ENCODE measurements at places on chromosomes 7 and 10.

DNA sequence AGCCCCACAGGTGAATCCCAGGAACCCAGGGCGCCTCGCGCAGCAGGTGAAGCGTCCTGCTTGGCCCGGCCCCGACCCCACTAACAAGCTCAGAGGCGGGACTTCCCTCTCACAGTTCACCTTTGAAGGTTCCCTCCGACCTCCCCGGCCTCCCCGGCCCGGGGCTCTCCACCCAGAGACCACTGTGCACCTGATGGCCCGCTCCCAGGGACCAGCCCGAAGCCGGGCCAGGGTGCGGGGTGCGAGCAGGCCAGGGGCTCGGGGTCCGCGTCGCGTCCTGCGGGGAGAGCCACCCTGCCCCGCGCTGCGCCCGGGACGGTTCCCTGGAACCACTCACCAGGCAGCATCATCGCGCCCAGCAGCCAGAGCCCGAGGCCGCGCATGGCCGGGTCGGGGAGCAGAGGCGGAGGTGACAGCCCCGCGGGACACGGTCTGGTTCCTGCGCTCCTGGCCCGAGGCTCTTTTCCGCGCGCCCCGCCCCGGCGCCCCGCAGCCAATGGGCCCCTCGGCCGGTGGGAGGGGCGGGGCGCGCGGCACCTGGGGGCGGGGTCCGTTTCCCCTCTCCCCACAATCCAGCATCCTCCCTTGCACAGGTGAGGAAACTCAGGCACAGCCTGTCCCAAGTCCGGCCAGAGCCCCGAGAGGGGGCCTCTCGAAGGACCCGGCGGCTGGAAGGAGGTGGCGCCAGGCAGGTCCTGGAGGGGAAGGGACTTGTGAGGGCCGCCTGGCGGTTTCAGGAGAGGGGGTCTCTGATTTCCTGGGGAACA lies at the start of gene ADAM8:
Gene ADAM8 (minus strand): TSS at position 434 of the 767 bp plus-strand sequence. CDS start 51 bp downstream, at position 383.
- DNase-seq = no peak

GRCh38 chr10:78597796-78598555 lies 470.8 kb upstream of the ZMIZ1 start:
- no peak for DNase-seq

DNA sequence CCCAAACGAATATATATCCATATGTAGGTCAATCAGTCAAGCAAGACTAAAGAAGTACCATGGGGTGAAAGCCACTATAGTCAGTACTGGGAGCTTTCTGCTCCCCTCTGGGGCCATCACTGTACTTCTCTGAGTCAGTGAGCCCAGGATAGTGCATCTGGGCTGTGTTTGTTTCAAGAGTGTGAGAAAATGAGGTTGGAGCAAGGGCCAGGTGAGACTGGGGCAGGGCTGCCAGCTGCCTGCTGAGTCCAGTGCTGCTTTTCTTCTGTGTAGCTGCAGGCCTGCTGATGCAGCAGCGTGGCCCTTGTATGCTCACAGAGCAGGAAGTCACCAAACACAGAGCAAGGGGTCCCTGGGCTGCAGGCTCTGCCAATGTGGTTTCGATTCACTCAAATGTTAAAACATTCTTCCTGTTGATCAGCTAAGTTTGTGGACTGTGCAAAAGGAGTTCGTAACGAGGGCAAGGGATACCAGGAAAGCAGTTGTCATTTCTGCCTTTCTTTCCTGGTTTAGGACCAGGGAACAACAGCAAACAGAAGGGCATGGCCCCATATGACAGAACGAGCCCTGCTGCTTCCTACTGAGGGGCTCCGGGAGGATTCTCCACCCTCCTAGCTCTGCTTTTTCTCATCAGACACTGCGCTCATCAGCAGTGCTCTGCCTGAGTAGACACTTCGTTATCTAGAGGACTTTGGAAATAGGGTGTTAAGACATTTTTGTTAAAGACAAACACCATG lies 65.4 kb upstream of the TNS3 start:
- no peak for DNase-seq

GRCh38 chr10:69957241-69957885 lies 95.3 kb upstream of the MACROH2A2 start:
- no peak for DNase-seq

DNA sequence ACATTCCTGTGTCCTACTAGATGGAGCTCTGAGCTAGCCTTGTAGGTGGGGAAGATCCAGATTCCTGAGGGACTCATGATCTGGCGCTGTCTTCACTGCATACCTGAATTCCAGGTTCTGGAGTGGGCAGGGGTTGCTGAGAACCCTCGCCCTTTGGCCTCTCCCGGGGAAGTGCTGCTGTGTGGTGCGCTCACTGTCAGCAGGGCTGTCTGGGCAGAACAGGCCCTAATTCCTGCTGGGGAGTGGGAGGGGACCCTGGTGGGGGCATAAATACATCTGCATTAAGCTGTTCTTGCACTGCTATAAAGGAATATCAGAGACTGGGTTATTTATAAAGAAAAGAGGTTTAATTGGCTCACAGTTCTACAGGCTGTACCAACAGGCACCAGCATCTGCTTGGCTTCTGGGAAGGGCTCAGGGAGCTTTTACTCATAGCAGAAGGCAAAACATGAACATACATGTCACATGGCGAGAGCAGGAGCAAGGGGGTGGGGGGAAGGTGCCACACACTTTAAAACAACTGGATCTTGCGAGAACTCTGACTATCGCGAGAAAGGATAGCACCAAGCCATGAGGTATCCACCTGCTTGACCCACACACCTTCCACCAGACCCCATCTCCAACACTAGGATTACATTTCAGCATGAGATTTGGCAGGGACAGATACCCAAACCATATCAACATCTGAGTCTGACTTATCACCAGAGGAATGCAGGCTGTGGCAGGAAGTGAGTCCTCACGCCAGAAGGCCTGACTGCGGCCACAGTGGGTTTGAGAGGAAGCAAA lies 115.0 kb downstream of the ADCY1 start:
- no peak for DNase-seq

GRCh38 chr7:85091565-85091928 lies 95.3 kb downstream of the SEMA3D start:
- DNase-seq = no peak

- no peak for DNase-seq
Observed at GRCh38 chr10:61188691-61189090, 244.7 kb upstream of the RHOBTB1 start.

All from stimulated activated CD8-positive, alpha-beta memory T cell treated with anti-CD3 and anti-CD28 coated beads, Interleukin-4, amount 100 ng/mL, for 1 hour (primary cell).